ENCODE measurements at places on chromosomes 7 and 10.

DNA sequence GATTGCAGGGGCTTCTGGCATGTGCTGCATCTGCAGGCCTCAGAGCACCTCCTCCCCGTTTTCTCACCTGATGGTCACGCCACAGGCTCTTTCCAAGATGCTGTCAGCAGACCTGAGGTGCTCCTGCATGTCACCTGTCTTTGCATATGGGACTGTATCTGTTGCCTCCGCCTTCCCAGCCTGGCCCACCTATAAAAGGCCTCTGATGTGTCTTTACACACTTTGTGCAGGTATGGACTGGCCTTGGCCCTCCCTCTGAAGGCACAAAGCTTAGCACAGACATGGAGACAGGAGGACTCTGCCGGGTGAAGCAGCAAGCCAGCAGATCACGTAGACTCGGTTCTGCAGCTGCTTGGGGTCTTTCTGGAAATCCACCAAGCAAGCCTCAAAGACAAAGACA is 220.9 kb upstream of the PPP2R2D start:
- no peak for DNase-seq

DNA sequence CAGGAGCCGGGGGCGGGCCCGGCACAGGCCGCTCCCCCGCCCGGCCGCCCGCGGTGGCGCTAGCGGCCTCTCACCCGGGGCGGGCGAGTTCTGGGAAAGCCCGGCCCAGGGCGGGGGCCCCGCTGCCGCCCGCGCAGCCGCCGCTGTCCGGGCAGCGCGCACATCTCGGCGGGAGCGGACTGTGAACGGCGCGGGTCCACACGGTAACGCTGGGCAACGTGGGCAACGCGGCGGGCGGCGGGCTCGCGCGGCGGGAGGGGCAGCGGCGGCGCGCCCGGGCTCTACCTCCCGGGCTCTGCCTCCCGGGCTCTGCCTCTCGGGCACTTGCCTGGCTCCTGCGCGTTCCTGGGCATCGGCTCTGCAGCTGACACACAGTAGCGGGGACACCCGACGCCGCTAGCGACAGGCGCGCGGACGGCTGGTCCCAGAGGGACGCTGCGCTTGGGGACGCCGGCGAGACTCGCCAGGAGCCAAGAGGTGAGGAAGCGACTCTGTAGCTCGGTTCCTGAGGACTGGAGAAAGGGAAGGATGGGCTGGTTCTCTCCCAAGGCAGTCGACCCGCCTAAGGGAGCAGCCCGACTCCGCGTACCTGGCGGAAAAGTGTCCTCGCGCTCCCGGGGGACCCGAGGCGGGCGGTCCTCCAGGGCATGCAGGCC is at the start of gene PLCE1:
Gene PLCE1, plus strand, starts transcription at position 150 of the 656 bp plus-strand sequence. CDS start 37,116 bp downstream, outside the sequence.
- peak; percentile 36 for DNase-seq

GRCh38 chr10:92697663-92698511 is 8.1 kb downstream of the HHEX start:
- DNase-seq, result no peak

GRCh38 chr10:4545062-4545461 is 280.9 kb upstream of the AKR1E2 start:
- DNase-seq, result no peak

DNA sequence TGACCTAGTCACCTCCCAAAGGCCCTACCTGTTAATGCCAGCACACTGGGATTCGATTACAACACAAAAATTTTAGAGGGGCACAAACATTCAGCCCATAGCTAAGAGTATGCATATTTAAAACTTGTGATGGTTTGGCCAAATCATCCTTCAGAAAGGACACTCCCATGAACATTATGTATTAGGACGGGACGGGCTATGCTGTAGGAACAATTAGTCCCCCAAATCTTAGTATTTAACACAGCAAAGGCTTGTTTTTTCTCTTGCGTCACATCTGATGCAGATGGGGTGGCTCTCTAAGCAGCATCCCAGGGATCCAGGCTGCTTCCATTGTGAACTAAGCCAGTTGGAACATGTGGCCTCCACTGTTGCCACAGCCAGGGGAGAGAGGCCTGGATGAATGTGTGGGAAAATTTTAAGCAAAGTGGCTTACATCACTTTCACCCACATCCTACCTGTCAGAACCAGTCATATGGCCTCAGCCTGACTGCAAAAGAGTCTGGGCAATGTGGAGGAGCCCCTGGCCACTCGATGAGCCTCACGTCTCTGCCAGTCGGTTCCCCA is 26.6 kb downstream of the CHST3 start:
- DNase-seq, result no peak

- DNase-seq, result no peak
Measured at GRCh38 chr7:100374601-100375000, 1.3 kb downstream of the PILRA start.

DNA sequence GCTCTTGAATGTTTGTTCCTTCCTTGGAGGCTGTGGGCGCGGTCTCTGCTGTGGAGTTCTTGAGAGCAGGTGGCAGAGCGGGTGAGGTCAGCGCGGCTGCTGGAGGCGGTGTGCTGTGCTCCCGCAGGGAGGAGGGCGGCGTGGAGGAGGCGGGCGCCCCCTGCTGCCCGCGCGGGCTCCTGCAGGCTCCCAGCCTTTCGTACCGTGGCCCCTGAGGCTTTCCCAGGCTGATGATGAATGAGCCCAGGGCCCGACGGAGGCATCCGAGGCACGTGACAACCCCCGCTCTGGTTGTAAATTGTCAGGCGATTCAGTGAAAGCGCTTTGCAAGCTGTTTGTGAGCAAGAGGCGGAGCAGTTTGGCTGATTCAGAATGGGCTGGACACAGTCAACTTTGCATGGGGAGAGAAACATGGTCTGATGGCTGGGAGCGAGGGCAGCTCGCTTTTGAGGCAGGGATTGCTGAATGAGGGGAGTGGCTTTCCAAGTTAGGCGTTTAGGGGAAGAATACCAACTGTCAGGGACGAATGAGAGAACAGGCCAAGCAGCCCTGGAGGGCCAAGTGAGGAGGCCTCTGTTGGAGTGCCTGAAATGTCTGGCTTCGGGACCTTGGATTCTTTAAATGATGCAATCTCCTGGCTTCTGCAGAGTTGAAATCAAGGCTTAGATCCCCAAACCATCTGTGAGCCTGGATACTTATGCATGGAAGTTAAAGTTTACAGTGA is 46.6 kb downstream of the CDHR3 start:
- DNase-seq, result no peak

DNA sequence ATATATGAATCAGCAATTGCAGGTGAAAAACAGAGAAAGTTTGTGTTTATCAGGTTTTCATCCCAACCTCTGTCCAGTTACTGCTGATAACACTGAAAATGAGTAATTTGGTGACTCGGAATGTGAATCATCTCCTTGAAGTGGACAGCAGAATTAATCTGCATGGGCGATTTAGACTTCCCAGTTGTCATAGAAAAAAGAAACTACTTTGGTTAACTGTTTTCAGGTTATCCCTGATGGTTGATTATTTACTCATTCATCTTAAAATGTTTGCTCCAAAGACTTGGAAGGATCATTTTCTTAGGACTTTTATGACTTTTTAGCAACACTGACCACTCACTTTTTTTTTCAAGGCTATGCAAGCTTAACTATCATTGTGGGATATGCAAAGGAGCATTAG is 504.1 kb upstream of the ANKRD30A start:
- no peak for DNase-seq

GRCh38 chr10:20175719-20176118 is 359.5 kb downstream of the PLXDC2 start:
- DNase-seq, result no peak

GRCh38 chr10:45052700-45053099 is 52.0 kb downstream of the ZNF22 start:
- DNase-seq, result no peak

- no peak for DNase-seq
Measured at GRCh38 chr7:131504157-131504899, 52.1 kb downstream of the PODXL start.

GRCh38 chr10:87860156-87860795 is 3.1 kb downstream of the KLLN start:
- DNase-seq, result no peak

- DNase-seq, result no peak
Measured at GRCh38 chr7:89549768-89550167, 604.5 kb upstream of the STEAP1 start.

DNA sequence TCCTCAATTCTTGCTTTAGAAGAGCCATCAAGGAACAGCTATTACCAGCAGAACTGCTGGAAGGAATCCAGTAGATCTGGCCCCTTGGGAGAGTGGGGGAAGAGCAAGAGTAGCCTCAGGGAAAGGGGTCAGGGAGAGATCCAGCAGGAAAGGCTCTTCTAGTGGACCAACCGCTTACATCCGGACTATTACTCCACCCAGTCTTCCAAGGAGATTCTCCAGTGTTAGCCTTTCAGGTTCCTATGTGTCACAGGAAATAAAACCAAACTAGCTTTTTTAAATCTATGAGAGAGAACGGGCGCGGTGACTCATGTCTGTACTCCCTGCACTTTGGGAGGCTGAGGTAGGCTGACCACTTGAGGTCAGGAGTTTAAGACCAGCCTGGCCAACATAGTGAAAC is 34.3 kb downstream of the TET1 start:
- DNase-seq, result no peak

GRCh38 chr10:124586142-124586541 is 124.5 kb downstream of the LHPP start:
- DNase-seq, result no peak

GRCh38 chr10:83673316-83673715 is 466.0 kb upstream of the GHITM start:
- DNase-seq, result no peak

DNA sequence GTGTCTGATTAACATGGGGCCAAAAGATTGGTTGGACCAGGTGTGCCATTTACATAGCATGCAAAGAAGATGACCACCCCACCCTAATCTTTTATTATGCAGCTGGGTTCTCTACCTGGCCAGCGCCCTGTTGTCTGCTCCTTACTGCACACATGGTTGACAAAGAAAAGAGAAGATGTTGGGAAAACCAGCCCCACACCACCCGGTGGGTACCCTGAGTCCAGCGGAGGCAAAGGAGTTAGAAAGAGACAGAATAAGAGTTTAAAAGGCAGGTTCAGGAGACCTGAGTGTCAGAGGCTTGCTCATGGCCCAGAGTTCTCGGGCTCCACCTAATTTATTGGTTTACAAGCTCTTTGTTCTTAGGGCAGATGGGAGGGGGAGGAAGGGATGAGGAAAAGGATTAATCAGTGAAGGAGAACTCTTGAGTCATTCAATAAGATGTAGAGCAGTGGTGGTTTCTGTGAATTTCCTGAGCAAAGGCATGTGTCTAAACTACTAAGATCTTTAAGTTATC is 24.1 kb upstream of the ABCA13 start:
- DNase-seq, result no peak

DNA sequence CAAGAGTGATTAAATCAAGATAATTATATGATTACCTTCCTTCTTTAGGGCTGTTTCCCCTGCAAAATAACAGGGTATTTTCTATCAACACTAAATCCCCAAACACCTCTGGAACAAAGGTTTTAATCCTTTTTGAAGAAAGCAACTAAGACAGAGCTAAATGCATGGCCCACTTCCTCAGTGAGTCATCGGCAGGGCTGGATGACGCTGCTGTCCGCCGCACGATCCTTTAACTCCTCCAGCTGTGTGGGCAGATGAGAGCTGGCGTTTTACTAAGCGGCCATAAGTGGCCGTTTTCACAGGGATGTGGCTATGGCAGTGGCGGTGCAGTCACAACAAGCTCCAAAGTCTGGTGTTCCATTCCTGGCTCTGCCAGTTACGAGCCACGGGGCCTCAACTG is 76.0 kb upstream of the C1QL3 start:
- DNase-seq, result no peak

DNA sequence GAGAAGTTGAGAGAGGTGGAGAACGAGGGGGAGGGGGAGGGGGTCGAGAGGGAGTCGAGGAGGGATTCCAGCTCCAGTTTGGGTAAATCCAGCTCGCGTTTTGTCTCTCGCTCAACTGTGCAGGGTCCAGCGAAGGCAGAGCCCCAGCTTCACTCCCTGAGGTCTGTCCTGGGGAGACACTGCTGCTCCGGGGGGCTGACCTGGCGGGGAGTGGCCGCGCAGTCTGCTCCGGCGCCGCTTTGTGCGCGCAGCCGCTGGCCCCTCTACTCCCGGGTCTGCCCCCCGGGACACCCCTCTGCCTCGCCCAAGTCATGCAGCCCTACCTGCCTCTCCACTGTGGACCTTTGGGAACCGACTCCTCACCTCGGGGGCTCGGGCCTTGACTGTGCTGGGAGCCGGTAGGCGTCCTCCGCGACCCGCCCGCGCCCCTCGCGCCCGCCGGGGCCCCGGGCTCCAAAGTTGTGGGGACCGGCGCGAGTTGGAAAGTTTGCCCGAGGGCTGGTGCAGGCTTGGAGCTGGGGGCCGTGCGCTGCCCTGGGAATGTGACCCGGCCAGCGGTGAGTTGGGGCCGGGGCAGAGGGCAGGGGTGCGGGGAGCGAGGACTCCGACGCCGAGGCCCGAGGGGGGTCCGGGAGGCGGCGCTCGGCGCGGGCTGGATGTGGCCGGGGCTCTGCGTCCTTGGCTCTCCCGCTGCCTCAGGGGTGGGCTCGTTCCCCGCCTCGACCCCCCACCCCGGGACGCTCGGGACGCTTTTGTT is at the start of gene TET1:
Gene TET1, plus strand, starts transcription at position 152 of the 757 bp plus-strand sequence. CDS start 12,002 bp downstream, outside the sequence.
- DNase-seq, result peak; percentile 33

- no peak for DNase-seq
Measured at GRCh38 chr7:33862946-33863814, 42.2 kb upstream of the BMPER start.

- DNase-seq, result no peak
Measured at GRCh38 chr7:24152356-24152755, 131.6 kb upstream of the NPY start.

DNA sequence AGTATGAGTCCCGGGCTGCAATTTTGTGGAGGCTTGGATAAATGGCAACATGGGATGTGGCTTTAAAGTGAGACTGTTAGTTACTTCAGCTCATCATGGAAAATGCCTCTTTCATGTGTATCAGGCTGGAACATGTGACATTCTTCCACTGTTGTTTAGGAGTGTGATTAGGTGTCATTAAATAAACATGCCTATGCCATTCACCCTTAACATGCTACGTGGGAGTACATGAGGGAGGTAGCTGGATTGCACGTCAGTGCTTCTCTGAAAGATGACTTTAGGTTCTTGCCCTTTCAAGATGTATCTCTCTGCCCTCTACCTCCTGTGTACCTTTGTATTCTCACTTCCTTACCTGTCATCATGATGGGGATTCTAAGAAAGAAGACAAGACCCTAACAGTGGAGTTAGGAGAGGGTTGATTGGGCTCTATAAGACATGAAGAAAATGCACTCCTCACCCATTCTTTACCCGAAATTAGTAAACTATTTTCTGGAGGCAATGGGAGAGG is 8.9 kb downstream of the AKR1E2 start:
- no peak for DNase-seq

DNA sequence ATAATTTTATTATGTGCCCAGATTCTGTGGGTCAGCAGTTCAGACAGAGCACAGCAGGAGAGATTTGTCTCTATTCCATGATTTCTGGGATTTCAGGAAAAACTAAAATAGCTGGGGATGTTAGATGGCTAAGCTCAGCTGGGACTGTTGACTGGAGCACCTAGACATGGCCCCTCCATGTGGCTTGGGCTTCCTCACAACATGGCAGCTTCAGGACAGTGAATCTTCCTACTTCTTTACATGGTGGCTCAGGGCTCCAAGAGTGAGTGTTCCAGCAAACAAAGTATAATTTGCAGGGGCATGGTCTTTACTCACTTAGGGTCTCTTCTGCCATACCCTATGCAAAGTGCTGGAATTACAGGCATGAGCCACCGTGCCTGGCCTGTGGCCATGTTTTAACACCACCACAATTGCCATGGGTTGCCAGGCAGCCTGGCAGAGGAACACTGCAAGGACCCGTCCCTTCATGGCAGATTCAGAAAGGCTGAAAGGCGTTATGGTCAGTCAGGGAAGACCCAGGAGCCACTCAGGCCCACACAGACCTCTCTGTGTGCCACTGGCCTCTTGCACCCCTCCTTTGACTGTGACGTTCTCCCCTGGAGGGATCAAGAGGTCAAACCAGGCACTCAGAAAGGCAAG is 50.8 kb upstream of the ZMIZ1 start:
- no peak for DNase-seq
